ENCODE measurements at places on chromosomes 3 and 15.
A peak's percentile ranks its signal among the peaks of the same experiment; 100 is the strongest.

GRCh38 chr3:194852831-194853508 lies 167.3 kb downstream of the FAM43A start:
- no peak for DNase-seq

- no peak for DNase-seq
Measured at GRCh38 chr3:64859625-64860535, 172.1 kb upstream of the ADAMTS9 start.

DNA sequence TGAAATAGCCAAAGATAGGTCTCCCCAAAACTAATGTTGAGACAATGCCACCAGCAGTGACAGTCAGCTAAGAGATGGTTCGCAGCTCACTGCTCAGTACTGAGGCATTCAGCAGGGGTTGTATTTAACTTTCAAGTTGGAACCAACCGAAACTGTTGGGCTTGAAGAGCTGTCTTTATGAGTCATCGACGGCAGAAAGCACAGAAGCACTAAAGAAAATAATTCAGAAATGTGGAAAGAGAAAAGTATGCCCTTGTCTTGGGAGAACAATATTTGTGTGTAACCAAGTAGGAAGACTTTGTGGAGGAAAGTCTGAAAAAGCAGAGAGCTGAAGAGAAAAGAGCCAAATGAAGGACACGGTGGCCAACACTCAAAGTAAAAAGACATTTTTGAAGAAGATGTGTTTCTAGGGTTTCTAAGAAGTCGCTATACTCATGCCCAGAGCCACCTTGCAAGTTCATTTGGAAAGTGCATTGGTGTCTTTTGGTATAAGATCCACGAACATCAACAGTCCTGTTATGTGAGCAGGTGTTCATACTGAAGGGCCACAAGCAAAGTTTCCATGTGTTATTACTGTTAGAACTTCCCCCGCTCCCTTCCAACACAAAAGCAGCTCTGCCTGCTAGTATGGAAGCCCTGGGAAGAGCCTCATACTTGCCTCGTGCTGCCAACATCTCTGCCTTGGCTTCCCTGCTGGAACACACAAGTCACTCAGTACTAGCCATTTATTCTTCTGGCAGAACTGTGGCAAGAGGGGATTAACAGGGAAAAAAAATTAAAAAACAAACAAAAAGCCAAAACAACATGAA lies 4.1 kb upstream of the RARB start:
- peak; percentile 72 for DNase-seq

DNA sequence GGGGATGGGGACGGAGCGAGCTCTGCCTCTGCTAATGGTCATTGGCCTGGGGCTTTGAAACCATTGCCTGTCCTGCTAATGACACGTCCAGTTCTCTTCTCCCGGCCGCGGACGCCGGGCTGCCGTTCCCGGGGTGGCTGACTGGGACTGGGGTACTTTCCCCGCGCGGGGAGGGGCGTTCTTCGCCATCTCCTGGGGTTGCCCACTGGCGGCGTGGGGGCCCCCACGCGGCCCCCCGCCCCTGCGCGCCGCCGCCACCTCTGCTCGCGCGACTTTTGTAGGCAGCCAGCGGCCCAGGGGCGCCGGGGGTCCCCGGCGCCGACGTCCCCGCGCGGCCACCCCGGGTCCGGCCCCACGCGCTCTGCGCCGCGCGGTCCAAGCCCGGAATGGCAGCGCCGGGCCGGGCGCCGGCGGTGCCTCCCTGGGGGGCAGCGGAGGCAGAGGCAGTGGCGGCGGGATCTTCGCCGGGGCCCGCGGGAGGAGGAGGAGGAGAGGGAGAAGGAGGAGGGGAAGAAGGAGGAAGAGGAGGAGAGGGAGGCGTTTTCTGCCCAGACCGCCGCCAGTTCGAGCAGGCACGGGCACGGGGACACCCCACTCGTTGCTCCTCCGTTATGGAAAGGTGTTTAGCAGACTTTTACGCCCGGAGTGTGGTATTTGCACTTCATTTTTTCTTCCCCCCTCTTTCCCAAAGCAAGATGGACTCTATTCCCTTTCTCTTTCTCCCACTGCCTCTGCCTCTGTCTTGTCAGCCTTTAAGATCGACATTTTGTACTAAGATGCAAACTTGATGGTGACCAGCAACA lies 2.3 kb downstream of the BBX start:
- peak; percentile 31 for DNase-seq

- peak; percentile 34 for DNase-seq
Measured at GRCh38 chr3:141444586-141445285, 42.1 kb upstream of the RASA2 start.

DNA sequence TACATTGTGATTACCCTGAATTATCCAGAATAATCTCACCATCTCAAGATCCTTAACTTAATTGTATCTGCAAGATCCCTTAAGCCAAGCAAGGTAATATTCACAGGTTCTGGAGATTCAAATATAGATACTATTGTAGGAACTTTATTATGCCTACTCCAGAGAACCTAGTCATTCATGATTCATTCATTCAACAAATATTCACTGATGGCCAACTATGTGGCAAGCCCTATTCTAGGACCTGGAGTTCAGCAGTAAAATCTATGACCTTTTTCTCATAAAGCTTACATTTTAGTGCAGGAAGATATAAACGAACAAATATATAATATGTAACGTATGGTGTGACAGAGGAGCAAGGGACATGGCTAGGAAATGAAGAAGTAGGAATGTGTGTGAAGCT lies 49.6 kb downstream of the ISL2 start:
- DNase-seq: no peak

GRCh38 chr15:77097248-77097721 lies 26.4 kb upstream of the TSPAN3 start:
- no peak for DNase-seq

DNA sequence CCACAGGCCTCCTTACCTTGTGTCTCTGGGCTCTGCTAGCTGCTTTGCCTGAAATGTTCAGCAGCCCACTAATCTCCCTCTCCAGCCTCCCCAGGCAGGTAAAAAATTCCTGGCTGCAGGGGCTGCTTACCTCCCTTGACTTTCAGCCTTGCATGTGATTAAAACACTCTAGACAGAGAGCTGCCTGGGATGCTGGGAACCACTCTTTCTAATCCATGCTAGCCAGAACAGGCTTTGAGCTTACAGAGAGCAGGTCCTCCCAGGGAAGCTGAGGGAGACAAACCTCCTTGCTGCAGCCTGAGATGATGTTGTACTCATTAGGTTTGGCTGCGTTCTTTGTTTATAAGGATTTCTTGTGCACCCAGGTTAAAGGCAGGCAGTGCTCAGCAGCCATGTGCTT lies 33.7 kb upstream of the LIPC start:
- DNase-seq: no peak

GRCh38 chr3:57112206-57112605 lies 51.7 kb downstream of the SPATA12 start:
- peak; percentile 44 for DNase-seq

GRCh38 chr15:101135532-101136166 lies 116.2 kb downstream of the CHSY1 start:
- no peak for DNase-seq

- DNase-seq: no peak
Measured at GRCh38 chr3:22587446-22587845, 615.7 kb upstream of the UBE2E2 start.

GRCh38 chr3:124714223-124714853 lies 15.9 kb upstream of the UMPS start:
- peak; percentile 53 for DNase-seq

GRCh38 chr3:62817678-62818077 lies 57.5 kb downstream of the CADPS start:
- no peak for DNase-seq

GRCh38 chr3:192840143-192840836 lies 77.4 kb downstream of the MB21D2 start:
- DNase-seq: no peak

- no peak for DNase-seq
Measured at GRCh38 chr3:64916192-64916798, 228.5 kb upstream of the ADAMTS9 start.

GRCh38 chr3:185757176-185757575 lies 67.7 kb downstream of the IGF2BP2 start:
- no peak for DNase-seq

- peak; percentile 85 for DNase-seq
Measured at GRCh38 chr3:124780761-124781475, 50.7 kb downstream of the UMPS start.

GRCh38 chr3:168191856-168192255 lies 96.1 kb upstream of the GOLIM4 start:
- no peak for DNase-seq

DNA sequence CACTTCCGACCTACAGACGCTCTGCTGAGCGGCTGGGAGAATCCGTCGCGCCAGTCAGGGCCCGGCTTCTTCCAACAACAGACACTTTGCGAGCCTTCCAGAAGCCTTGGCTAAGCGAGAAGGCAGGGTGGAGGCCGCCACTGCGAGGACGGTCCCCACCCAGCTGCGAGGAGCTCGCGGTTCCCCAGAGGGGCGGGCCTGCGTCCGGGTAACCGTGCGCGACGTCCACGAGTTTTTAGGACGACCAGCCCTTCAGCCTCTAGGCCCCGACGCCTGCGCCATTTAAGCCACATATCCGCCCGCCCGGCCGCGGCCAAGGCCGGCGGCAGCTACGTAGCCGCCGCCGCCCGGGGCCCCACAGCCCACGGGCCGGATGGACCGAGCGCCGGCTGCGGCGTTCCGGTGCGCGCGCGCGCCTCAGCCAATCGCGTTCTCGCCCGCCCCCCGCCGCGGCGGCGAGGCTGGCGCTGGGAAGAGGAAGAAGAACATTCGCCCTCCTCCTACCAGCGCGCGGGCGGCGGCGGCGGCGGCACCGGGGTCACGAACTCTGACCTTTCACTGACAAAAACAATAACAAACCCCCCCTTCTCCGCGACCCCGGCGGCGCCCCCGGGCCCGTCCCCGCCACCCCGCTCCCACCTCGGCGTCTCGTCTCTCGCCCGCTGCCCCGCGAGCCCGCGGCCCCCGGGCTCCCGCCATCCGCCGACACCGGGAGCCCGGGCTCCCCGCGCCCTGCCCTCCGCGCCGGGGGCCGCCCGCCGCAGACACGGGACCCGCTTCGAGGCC lies at the start of gene NR2C2:
Gene NR2C2 (plus strand): TSS at position 484 of the 786 bp plus-strand sequence. CDS start 56,332 bp downstream, outside the sequence.
- peak; percentile 54 for DNase-seq

GRCh38 chr15:44064706-44065105 lies 130.4 kb downstream of the FRMD5 start:
- DNase-seq: no peak

- peak; percentile 34 for DNase-seq
Measured at GRCh38 chr15:39587096-39587721, 6.3 kb downstream of the THBS1 start.

GRCh38 chr3:43949594-43949993 lies 258.9 kb downstream of the ABHD5 start:
- DNase-seq: no peak

DNA sequence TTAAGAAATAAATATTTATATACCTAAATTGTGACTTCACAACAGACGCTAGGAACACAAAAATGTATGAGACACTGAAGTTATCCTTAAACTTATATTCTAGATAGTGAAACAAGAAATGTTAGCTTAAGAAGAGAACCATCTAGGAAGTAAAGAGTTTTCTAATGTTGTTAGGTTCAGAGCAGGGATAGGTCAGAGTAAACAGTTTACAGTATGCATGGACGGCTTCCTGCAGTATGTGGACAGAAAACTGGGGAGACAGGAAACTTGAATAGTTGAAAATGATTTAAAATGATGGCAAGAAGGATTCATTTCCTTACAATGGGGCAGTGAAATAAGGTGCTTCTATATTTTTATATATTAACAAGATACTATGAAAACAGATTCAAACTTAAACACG lies 449.8 kb downstream of the MAGI1 start:
- DNase-seq: no peak

Measured in fibroblast of the aortic adventitia (primary cell).